ENCODE measurements at places on chromosomes 2 and 18.

DNA sequence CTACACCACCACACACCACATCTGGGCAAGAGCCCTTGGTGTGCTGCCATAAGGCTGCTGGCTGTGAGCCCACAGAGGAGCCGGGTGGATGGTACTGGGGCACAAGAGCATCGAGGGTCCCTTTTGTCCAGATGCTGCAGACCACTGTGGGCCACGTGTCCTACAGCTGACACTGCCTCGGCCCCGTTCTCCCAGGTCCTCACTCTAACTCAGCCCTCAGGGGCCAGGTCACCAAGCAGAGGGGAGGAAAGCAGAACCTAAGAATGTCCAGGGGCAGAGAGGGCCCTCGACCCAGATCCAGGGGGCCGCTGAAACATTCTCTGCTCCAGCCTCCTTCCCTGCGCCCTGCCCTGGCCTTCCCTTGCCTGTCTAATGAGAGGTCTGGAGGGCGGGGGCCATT lies 91.7 kb upstream of the ASB18 start:
- no peak for DNase-seq

- no peak for DNase-seq
These were observed 180.2 kb upstream of the KLHL29 start for GRCh38 chr2:23204685-23205242.

- no peak for DNase-seq
These were observed 52.9 kb upstream of the TMEM200C start for GRCh38 chr18:5948237-5948636.

DNA sequence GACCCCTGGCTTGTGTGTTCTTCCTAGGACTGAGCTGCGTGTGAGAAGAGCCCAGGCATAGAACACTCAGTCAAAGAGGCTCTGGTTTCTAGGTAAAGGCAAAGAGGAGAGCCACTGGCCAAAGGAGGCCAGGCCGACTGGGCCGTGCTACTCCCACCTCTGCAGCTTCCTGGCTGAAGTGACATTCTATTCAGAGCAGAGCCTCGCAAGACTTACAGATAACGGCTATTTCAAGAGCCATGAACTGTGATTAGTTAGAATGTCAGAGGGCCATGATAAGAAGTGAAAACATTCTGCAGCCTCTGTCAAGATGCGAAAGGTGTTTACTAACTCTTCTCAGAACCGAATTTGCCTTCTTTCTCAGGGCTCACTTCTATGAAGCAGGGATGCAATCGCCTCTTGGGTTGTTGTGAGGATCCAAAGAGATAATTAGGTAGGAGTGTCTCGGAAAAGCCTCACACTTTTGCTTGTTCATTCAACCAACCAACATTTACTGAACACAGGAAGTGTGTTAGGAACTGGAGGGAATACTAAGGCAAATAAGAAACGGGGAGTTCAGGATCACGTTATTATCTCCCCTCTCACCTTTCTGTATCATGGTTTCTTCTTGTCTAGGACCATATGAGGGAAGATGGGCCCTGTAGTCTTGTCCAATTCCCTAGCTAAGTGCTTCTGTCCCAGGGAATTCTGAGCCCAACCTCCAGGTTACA lies 3.4 kb upstream of the DNAJC5G start:
- no peak for DNase-seq

DNA sequence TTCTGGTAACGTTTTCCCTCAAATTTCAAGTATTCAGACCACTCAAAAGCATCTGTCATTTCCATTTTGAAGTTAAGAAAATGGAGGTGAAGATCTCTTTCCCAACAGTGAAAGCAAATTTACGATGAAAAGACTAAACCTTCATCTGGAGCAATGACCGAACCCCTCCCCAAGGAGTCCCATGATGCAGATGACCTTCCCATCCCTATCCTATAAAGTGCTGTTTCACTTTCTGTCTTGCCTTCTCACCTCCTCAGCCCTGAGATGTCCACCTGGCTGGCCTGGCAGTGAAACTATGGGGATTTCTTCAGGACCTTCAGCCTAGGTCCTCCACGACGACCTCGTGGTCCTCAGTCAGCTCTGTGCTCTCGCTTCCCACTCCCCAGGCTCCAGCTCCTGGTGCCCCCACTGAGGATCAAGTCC lies 925 bp upstream of the NPC1 start:
- no peak for DNase-seq

GRCh38 chr2:74441170-74441689 lies 507 bp downstream of the RTKN start:
- no peak for DNase-seq

DNA sequence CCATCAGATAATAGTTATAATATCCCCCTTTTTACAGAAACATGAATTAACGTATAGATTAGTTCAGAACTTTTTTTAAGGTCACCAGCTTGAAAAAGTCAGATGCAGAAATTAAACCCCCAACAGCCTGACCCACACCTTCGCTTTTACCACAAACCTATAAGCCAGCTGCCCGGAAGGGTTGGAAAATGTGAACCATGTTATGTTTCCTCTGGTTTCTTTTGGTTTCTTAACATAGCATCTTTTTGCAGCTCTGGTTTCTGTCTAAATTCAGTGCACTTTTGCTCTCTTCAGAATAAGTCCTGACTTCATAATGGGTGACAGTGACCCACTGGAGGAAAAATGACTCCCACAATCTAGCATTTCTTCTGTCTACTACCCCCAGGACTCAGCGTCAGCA lies 381.7 kb upstream of the DDX18 start:
- no peak for DNase-seq

- DNase-seq = no peak
These were observed 254.4 kb downstream of the ZNF521 start for GRCh38 chr18:25097569-25098056.

- no peak for DNase-seq
These were observed 762.2 kb upstream of the HS6ST1 start for GRCh38 chr2:129080715-129081476.

DNA sequence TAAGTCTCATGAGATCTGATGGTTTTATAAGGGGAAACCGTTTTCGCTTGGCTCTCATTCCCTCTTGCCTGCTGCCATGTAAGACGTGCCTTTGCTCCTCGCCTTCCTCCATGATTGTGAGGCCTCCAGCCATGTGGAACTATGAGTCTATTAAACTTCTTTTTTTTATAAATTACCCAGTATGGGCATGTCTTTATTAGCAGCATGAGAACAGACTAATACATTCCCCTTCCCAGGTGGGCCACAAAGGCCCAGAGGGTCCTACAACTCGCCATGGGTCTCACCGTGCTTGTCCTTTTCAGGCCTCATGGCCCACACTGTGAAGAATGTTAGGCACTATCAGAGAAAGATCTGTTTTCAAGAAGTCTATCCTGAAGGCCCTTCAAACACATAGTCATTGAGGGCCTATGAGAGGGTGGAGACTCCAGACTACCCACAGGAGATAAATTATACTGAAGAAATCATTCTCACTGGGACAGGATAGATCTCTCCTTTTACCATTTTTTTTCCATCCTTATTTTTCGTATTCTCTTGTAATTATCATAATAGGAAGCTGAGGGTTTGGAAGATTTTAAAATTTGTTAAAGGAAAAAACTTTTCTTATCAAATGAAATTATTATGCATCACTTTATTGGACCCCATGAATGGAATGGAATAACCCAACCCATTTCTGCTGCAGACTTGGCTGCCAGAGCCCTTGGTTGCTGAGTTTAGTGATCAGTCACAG lies 91.0 kb upstream of the MSH2 start:
- DNase-seq = no peak

DNA sequence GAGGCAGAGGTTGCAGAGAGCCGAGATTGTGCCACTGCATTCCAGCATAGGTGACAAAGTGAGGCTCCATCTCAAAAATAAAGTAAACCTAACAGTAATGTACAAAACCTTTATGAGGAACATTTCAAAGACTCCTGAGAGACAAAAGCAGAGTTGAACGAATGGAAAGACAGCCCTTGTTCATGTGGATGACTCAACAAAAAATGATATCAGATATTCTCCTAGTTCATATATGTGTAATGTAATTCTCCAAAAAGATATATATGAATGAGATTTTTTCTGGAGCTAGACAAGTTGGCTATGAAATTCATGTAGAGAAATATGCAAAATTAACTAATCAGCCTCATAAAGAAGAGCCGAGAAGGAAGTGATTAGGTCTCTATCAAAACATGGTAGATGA lies 61.7 kb downstream of the KIAA1328 start:
- no peak for DNase-seq

- DNase-seq = no peak
These were observed 321.8 kb downstream of the RPRM start for GRCh38 chr2:153156743-153157142.

- DNase-seq = no peak
These were observed 27.4 kb downstream of the ADAM17 start for GRCh38 chr2:9527995-9528787.

DNA sequence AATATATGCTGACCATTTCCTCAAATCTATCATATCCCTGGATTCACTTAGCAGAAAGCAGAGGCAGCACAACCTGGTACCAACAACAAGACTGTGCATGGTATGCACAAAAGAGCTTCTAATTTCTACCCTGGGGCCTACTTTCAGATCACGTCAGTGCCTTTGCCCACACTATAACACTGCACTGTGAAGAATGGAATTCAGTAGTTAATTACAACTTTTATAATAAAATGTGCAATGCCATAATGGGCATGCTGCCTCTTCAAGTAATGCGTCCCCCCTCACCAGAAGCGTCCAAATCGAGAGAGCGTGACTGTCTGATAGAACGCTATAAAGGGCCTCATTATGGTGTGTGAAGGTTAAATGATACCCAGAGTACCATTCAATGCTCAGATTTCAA lies 328.1 kb upstream of the PKDCC start:
- no peak for DNase-seq

- DNase-seq = no peak
These were observed 103.4 kb downstream of the ETAA1 start for GRCh38 chr2:67500541-67500940.

- DNase-seq = no peak
These were observed 51.5 kb downstream of the PLB1 start for GRCh38 chr2:28547223-28547860.

- DNase-seq = no peak
These were observed 84.0 kb downstream of the HDAC4 start for GRCh38 chr2:239316562-239317465.

- no peak for DNase-seq
These were observed 10.2 kb downstream of the XDH start for GRCh38 chr2:31404302-31404701.

- no peak for DNase-seq
These were observed 48.1 kb upstream of the SLC35G4 start for GRCh38 chr18:11561293-11561692.

GRCh38 chr18:46276748-46277147 lies 172.6 kb downstream of the HAUS1 start:
- no peak for DNase-seq

GRCh38 chr18:75828379-75828778 lies 400.9 kb upstream of the SMIM21 start:
- no peak for DNase-seq

GRCh38 chr18:51724790-51725721 lies 527.6 kb upstream of the MEX3C start:
- no peak for DNase-seq

DNA sequence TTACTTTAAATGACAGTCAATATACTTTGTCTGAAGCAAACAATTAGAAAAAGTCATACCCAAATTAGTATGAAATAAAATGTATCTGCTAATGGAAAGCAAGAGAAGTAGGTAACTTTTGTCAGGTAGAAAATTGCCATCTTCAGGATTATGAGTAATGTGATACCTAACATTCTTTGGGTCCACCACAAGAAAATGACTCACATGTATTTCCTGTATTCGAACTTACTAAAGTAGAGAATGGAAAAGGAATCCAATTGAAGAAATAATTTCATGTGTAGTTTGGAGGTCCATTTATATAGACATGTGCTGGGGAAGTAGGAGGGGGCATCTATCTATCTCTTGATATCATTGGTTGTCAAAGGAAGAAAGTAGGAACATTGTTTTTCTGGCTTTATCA lies 636.2 kb upstream of the CHAC2 start:
- DNase-seq = no peak

GRCh38 chr18:572091-572830 lies 7.9 kb upstream of the CETN1 start:
- DNase-seq = no peak

DNA sequence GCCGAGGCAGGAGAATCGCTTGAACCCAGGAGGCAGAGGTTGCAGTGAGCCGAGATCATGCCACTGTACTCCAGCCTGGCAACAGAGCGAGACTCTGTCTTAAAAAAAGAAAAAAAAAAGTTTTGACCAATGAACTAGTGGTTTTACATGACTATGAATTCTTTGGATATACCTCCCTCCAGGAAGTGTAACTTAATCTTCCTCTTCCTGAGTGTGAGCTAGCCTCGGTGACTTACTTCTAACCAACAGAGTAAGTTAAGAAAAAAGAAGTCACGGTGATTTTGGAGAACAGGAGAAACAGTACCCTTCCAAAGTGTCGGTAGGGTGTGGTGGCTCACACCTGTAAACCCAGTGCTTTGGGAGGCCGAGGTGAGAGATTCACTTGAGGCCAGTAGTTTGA lies 7.1 kb downstream of the TIA1 start:
- DNase-seq = no peak

DNA sequence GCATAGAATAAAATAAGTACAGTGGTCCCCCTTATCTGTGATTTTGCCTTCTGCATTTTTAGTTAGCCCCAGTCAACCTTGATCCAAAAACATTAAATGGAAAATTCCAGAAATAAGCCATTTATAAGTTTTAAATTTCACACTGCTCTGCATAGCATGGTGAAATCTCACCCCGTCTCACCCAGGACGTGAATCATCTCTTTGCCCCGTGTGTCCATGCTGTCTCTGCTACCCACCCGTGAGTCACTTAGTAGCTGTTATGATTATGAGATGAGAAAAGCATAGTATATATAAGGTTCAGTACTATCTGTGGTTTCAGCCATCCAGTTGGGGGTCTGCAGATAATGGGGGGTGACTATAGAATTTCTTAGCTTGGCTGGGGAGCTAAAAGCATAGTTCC lies 67.3 kb downstream of the RHBDD1 start:
- DNase-seq = no peak

- DNase-seq = no peak
These were observed 48.4 kb downstream of the LRRTM1 start for GRCh38 chr2:80255918-80256781.

- DNase-seq = no peak
These were observed 195.3 kb downstream of the SETBP1 start for GRCh38 chr18:44876024-44876423.

DNA sequence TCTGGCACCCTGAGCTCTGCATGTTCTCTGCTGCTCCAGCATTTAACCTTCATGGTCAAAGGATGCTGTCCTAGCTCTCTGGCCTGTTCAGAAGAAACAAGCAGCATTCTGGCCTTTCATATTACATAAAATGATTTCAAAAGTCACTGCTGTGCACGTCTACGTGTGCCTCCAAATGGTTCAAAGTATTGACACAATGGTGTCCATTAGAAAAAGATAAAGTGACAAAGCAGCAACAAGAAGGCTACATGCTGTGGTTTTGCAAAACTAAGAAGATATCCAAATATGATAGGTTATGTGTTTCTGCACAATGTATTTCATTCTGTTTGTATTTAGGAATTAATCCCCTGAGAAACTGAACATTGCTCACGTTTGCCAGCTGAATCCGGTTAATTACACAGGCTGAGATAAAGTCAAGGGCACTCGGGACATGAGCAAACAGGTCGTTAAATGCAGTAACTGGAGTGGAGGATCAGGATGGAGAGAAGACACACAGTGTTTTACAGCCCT lies 258.5 kb downstream of the DOK6 start:
- DNase-seq = no peak

GRCh38 chr2:171141320-171141719 lies 19.4 kb downstream of the TLK1 start:
- no peak for DNase-seq

Measured in stimulated activated CD8-positive, alpha-beta memory T cell treated with anti-CD3 and anti-CD28 coated beads, Interleukin-12 subunit alpha, Interleukin-12 subunit beta, amount 100 ng/mL, for 1 hour (primary cell).